Stimulated activated CD4-positive, alpha-beta T cell treated with anti-CD3 and anti-CD28 coated beads, TNF-alpha, amount 100 ng/mL, for 4 hours (primary cell): ENCODE measurements at places on chromosomes 2 and 18.

DNA sequence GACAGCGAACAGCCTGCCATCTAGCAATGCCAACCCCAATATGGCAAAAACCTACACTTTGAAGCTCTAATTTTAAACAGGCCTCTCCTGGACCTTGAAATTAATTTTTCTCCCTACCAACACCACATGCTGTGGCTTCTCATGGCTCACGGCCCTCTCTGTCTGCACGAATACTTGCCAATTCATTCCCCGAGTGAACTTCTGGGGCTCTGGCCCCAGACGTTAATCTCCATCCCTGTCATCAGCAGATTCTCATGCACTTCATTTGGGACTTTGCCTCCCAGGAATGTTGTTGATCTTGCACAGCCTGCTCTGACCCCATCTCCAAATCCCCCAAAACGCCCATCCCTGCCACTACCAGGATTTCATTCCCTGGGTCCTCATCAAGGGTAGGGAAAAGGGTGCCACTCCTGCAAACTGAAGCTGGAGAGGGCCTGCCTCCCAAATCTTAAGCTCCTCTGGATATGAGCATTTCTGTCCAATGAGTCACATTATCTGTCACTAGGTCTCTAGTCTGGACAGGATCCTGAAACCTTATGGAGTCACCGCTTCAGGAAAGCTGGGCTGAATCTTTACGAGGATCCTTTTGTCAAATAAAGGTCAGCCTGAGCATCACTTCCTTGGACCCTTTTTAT lies 10.4 kb downstream of the FIGLA start:
- DNase-seq, result no peak

DNA sequence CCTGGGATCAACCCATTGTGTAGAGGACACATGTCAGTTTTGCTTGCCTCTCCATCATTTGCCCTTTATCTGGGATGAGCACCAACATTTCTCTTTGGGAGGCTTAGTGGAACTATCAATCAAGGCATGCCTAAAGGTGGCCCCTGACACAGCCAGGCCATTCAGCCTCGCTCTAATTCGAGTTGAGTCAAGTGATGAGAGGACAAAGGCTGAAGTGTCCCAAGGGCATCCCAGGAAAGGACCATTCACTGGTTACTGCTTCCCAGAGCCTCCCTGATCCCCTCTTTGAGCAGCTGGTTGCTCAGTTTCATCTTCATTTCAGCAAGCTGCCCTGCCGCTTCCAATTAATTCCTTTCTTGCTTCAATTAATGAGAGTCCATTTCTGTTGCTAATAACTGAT lies 63.5 kb downstream of the DNER start:
- no peak for DNase-seq

- no peak for DNase-seq
These were observed 415.8 kb downstream of the HRH4 start for GRCh38 chr18:24876266-24876665.

DNA sequence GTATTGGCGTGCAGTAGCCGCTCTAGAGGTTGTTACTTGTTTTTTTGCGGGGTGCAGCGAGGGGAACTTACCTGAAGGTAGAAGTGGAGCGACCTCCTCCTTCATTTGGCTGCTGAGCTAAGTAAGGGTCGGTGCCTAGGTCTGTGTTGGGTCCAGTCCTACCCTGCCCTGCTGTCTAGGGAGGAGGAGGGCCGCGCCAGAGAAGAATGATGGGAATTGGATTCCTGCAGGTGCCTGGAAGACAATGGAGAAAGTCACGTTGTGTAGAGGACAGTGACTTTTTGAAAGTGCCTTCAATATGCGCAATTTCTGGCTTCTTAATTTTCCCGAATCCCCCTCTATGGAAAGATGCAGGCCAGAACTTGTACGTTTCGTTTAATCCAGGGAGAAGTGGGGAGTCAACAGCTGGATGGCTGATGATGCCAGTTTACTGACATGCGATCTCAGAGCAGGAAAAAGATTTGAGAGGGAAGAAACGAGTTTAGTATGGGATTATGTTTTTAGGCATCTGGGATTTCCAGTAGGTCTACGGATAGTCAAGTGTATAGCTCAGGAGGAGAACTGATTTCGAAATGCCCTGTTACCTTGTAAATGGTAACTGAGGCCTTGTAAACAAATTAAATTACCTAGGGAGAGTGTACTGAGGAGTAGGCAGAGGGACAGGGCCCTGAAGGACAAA lies 653 bp downstream of the MRPS9 start:
- DNase-seq, result no peak

DNA sequence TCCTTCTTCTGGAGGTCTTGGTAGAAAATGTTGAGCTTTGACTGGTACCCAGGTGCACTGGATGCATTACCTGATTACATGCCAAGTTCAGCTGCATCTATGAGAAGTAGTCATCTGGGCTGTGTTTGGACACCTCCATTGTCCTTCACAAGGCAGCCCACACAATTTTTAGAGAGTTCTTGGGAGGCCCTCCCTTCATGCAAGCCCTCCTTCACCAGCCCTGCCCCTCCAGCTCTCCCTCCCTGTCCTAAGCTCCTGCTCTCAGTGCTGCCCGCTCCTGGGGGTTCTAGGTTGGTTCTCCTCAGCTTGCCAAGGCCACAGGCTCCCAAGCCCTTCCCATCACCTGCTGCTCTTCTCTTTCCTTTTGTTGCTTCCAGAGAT lies 148.7 kb downstream of the DYSF start:
- no peak for DNase-seq

- no peak for DNase-seq
These were observed 357.1 kb downstream of the CPS1 start for GRCh38 chr2:210913461-210913860.

- no peak for DNase-seq
These were observed 427.9 kb downstream of the GALR1 start for GRCh38 chr18:77677536-77677935.

DNA sequence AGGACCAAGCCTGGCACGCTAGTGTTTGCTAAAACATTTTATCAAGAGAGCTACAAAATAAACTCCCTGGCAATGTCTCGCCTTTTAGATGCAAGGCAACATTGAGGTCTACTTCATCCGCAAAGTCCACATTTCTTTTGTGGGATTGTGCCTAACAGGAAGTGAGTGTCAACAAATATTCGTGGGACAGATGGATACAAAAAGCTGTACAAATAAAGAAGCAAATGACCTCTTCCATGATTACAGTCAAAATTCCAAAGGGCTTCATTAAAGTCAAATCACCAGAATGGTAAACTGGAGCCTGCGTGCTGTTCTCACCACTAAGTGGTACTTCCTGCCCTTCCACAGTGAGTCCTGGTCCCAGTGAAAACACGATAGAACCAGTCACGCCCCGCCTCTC lies 40.4 kb downstream of the L3MBTL4 start:
- no peak for DNase-seq

- DNase-seq, result no peak
These were observed 136.5 kb upstream of the TNP1 start for GRCh38 chr2:216996279-216996845.

DNA sequence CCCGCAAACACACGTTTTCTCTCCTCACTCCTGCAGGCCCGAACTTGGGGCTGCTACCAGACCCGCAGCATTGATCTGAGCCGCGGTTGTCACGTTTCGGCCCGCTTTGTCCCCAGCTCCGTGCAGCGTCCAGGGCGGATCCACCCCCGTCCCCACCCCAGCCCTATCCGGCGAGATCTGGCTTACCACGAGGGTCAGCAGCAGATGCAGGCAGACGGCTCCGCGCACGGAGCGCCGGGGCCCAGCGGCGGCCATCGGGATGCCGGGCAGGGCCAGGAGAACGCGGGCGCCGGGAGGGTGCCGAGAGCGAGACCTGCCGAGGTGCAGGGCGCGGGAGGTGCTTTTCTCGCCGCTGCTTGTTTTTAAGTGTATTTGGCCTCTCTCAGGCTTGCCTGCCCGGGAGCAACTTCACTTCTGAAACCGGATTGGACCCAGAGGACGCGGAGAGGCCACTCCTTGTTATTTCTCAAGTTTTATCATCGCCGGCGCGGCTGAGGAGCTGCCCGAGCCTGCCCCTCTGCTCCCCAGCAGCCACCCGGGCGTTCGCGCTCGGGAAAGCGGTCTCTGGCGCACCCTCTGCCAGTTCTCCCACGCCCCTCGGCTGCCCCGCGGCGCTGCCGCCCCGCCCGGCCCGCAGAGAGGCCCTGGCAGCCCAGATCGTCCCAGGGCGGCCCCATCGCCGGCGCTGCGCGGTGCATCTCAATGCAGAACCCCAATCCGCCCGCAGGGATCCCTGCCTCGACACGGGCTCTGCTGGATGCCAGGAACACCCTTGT lies at the start of gene DSC3:
DSC3 (minus strand) TSS at position 337 of the 776 bp plus-strand sequence; CDS start at position 255, 82 bp downstream.
- no peak for DNase-seq
